ENCODE measurements at places on chromosomes 6 and 20.

- no peak for DNase-seq
These were observed 5.2 kb downstream of the ADIG start for GRCh38 chr20:38586181-38586525.

DNA sequence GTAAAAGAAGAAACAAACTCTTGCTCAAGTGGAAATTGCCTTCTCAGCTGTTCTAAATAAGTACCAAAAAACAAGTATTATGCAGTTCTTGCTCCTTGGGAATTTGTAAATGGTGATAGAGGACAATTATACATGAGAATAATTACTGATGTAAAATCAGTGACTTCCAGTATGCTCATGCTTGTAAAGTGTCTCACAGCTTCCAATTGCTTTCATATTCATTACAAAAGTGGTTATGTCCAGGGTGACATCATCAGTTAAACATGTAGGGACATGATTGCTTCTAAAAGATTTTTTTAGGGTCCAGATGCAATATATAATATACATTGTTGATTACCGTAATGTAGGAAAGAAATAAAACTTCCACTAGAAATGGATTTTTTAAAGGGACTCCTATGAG, 122.8 kb upstream of the B3GAT2 start:
- no peak for DNase-seq

DNA sequence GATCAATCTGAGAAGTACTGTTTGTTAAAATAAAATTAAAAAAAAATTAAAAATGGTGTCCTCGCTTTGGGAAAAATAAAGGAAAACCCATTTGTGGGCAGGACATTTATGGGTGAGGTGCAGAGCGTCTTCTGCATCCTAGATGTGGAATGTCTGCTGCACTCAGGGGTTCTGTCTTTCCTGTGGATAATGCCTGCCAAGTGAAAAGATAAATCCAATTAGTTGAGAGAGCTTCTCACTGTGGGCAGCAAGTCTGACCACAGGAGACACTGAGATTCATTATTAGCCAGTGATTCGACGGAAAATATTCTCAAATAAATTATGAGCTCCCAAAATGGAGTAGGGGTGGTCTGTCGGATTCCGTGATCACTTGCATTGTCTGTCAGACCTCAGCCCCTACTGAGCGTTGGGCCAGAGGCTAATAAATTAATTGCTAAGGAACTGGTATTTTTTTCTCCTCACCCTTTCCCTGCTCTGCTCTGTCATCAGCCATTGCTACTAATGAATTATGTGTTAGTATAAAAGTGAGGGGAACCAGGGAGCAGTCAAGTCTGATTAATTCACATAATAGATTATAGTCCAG, 10.0 kb downstream of the GMPR start:
- no peak for DNase-seq

GRCh38 chr20:63602321-63602720, 24.6 kb downstream of the GMEB2 start:
- no peak for DNase-seq

DNA sequence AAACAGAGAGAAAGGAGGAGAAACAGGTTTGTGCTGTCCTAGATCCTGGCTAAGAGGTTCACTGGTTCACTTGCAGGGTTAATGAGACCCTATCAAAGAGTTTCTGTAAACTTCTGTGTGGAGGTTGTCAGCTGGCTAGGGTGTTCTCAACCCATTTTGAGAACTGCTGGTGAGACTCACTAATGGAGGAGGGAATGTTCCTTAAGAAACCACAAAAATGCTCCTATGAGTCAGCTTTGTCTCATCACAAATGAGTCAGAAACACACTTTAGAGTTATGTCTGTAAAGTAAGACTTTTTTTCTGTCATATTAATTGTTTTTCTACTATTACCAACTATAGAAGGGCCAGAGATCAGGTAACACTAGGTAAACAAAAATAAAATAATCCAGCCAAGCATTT, 884.4 kb downstream of the PHF3 start:
- DNase-seq, result no peak

GRCh38 chr6:169921217-169921616, 169.8 kb downstream of the ERMARD start:
- no peak for DNase-seq

All from WERI-Rb-1 (cell line).